SK-N-SH (cell line): ENCODE measurements at places on chromosomes 1 and 21.

- H3K4me1 ChIP-seq, result no peaks in the 10 kb centered on the region
- no peaks in the 10 kb centered on the region for H3K36me3 ChIP-seq
- no peaks in the 10 kb centered on the region for H3K27me3 ChIP-seq
- H3K4me3 ChIP-seq, result no peak overlapping the region
Observed at GRCh38 chr1:110245876-110246620, 35.9 kb downstream of the KCNC4 start.

DNA sequence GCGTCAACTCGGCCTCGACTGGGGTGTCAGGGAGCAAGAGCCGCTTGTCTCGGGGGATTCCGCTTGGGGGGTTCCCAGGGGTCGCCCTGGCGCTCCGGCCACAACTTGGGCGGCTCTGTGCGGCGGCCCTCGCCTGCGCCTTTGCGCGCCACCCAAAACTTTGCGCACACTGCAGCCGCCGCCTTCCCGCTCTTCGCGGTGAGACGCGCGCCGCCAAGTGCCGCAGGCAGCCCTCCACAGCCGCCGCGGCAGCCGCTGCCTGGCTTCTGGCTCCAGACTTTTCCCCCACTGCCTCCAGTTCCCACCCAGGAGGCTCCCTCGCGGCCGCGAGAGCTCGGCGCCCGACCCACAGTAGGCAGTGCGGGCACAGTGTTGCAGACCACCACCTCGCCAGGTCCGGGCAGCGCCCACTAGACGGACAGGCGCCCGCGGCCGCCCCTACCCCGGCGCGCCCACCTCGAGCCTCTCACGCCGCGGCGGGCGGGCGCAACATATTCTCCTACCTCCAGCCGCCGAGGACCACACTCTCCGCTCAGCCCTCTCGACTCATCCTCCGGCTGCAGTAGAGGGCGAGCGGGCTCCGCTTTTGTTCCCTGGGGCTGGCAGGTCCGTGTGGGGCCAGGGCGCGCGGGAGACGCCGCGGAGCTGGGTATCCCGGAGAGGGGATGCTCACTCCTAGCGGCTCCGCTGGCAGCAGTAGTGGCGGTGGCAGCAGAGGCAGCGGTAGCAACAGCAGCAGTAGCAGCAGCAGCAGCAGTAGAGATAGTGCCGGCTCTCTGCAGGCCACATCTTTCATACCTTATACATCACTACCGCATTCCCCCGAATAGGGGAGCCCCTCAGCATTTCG is 296.6 kb downstream of the OMA1 start:
- peak overlapping the region; percentile 47 for H3K4me3 ChIP-seq
- peaks cover 16% of the 10 kb centered on the region; the same call in 1 of the 2 replicates for H3K4me1 ChIP-seq
- H3K36me3 ChIP-seq, result no peaks in the 10 kb centered on the region
- no peak overlapping the region for H3K27ac ChIP-seq
- peaks cover 15% of the 10 kb centered on the region for H3K27me3 ChIP-seq

DNA sequence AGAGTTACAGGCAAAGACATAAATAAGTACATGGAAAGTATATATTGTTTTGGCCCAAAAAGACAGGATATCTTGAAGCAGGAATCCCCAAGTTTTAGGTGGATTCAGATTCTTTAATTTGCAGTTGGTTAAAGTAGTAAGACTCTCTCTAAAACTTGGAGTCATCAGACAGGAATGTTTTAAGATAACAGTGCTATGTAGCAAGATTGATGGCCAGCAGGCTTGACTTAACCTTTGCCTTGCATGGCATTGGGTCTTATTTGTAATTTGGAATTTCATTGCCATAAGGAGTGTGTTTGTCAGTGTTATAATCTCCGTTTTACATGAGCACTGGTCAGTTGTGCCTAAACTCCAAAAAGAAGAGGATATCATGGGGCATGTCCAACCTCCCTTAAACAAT is 727.6 kb upstream of the CHRM3 start:
- no peak overlapping the region for H3K4me3 ChIP-seq
- H3K27me3 ChIP-seq, result no peaks in the 10 kb centered on the region
- peak overlapping the region; percentile 57 for H3K27ac ChIP-seq
- no peak for DNase-seq
- H3K36me3 ChIP-seq, result no peaks in the 10 kb centered on the region
- H3K4me1 ChIP-seq, result peaks cover 8% of the 10 kb centered on the region

GRCh38 chr21:39006571-39007311 is 176.5 kb downstream of the PSMG1 start:
- H3K27ac ChIP-seq, result no peak overlapping the region
- no peak for DNase-seq
- no peaks in the 10 kb centered on the region for H3K27me3 ChIP-seq
- no peak overlapping the region for H3K4me3 ChIP-seq
- H3K36me3 ChIP-seq, result no peaks in the 10 kb centered on the region

GRCh38 chr21:42563686-42564085 is 50.0 kb downstream of the SLC37A1 start:
- H3K4me1 ChIP-seq, result no peaks in the 10 kb centered on the region
